ENCODE measurements at places on chromosomes 11 and 22. TPM values are rescaled to one million over a fixed set of nuclear protein-coding genes. Genes with fewer than 3 reads are reported as not detected.

Gene TEX12
- 0.57 TPM for total RNA-seq

Gene BTBD18
- total RNA-seq, result not detected

- no peak for DNase-seq
Measured at GRCh38 chr11:108432783-108433182, 34.5 kb downstream of the C11orf65 start.

- DNase-seq, result no peak
Measured at GRCh38 chr22:21989049-21989448, 6.5 kb upstream of the TOP3B start.

DNA sequence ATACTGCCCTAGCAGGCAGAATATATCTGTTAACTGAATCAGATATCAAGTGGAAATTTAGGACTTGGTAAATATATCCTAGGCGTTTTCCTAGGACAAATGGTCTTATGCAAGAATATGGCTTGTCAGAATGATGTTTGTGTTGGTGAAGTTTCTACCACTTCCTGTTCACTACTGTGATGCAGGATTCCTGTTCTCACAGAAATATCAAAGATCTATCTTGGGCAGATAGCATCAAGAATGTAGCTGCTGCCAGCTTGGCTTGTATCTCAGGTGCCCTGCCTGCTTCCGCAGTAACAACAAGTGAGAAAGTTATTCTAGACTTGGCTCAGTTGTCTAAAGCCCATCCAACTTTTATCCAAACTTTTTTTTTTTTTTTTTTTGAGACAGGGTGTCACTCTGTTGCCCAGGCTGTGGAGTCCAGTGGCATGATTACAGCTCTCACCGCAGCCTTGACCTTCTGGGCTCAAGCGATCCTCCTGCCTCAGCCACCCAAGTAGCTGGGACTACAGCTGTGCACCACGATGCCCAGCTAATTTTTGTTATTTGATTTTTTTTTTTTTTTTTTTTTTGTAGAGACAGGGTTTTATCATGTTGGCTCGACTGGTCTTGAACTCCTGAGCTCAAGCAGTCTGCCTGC lies 61.3 kb downstream of the PPME1 start:
- no peak for DNase-seq

GRCh38 chr22:17998913-17999312 lies 25.4 kb downstream of the MICAL3 start:
- DNase-seq, result no peak

GRCh38 chr11:7451520-7451919 lies 33.8 kb upstream of the OLFML1 start:
- no peak for DNase-seq

GRCh38 chr22:48535868-48536540 lies 1291.7 kb downstream of the BRD1 start:
- no peak for DNase-seq

GRCh38 chr11:83715927-83716535 lies 429.9 kb upstream of the CCDC90B start:
- DNase-seq, result no peak

- no peak for DNase-seq
Measured at GRCh38 chr11:36109850-36110606, 166.2 kb downstream of the LDLRAD3 start.

GRCh38 chr11:24697522-24698111 lies 200.8 kb downstream of the LUZP2 start:
- DNase-seq, result no peak

Data from heart left ventricle (tissue), 16 donors.